Adrenal gland (tissue), 19 donors: ENCODE measurements at places on chromosomes 16 and 17. TPM values are rescaled to one million over a fixed set of nuclear protein-coding genes. Genes with fewer than 3 reads are reported as not detected.

The TRPV2 gene
- polyA plus RNA-seq = 61.7 TPM

The MMP25 gene
- 0.09 TPM for polyA plus RNA-seq

The DNAH17 gene
- 0.08 TPM for polyA plus RNA-seq

GRCh38 chr16:58492735-58493134 lies 7.2 kb upstream of the NDRG4 start:
- H3K27ac ChIP-seq = no peak overlapping the region
- H3K36me3 ChIP-seq = no peaks in the 10 kb centered on the region
- no peak overlapping the region for H3K4me3 ChIP-seq
- H3K27me3 ChIP-seq = no peaks in the 10 kb centered on the region
- peaks cover 39% of the 10 kb centered on the region for H3K4me1 ChIP-seq
- DNase-seq = no peak

DNA sequence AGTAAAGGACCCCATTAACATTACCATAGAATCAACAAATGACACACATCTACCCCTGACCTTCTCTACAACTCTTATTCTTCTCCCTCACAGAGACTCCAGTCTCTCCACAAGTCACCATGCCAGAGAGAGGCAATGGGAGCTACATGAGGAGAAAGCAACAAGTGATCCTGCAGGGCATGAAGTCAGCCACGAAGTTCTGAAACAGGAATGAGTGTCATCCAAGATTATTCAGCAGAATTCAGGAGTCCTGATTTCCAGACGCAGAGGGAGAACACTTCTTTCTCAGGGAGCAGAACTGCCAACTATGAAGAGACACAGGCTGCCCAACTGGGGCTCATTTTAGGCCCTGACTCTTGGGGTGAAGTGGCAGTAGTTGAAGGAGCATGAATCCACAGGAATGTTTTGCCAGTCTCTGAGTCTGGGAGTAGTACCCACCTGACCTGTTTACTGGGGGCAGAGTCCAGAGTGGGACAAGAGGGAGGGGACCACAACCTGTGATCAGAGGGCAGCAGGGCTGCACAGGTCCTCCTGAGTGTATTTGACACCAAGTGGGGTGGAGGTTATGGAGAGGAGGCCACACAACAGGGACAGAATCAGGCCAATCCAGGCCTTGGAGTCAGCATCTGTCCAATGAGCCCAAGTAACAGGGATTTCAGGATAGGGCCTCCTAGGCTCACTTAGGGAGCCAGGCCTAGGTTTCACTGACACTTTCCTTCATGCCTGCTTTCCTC lies 2.4 kb upstream of the MTMR4 start:
- H3K27me3 ChIP-seq = no peaks in the 10 kb centered on the region
- peak overlapping the region; percentile 78 for H3K27ac ChIP-seq
- H3K36me3 ChIP-seq = no peaks in the 10 kb centered on the region
- H3K4me1 ChIP-seq = peaks cover 19% of the 10 kb centered on the region
- DNase-seq = no peak

DNA sequence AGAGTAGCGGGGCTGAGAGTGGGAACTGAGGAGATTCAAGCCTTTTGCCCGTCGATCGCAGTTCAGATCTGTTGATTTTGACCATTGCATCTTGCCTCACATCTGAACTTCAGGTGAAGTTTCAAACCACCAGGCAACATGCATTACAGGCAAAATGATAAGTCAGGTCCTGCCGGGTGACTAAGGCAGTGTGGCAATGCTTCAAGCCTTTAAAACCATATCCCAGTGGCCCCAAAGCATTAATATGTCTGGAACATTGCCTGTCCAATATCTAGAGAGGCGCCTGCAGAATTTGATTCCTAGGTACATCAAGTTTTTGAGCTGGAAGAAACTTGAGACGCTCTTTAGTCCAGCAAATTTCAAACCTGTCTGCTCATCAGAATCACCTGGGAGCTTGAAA lies 502.8 kb downstream of the MAF start:
- no peak for DNase-seq
- H3K36me3 ChIP-seq = no peaks in the 10 kb centered on the region
- no peak overlapping the region for H3K27ac ChIP-seq
- no peaks in the 10 kb centered on the region for H3K4me1 ChIP-seq

GRCh38 chr17:73021771-73022170 lies 70.7 kb downstream of the SLC39A11 start:
- H3K27ac ChIP-seq = no peak overlapping the region
- no peaks in the 10 kb centered on the region for H3K36me3 ChIP-seq
- H3K4me3 ChIP-seq = no peak overlapping the region
- no peaks in the 10 kb centered on the region for H3K4me1 ChIP-seq
- no peaks in the 10 kb centered on the region for H3K27me3 ChIP-seq

GRCh38 chr17:76513306-76513692 lies 12.1 kb upstream of the RHBDF2 start:
- DNase-seq = no peak
- H3K4me1 ChIP-seq = no peaks in the 10 kb centered on the region
- no peaks in the 10 kb centered on the region for H3K27me3 ChIP-seq
- no peak overlapping the region for H3K27ac ChIP-seq
- no peak overlapping the region for H3K4me3 ChIP-seq

DNA sequence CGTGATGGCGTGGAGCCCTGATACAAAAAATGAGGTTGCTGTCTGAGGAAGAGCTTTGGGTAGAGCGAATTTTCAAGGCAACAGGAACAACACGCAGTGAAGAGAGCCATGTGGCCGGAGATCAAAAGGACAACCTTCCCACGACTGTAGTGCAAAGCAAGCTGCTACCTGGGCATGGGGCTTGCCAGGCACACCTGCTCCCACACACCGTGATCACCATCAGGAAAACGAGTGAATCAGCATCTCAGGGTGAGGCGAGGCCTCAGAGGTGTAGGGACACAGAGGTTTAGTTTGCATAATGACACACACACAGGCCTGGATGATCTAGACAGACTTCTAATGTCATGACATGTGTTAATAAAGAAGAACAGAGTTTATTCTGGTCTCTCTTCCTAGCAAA lies 65.7 kb downstream of the PARN start:
- H3K36me3 ChIP-seq = no peaks in the 10 kb centered on the region
- H3K27ac ChIP-seq = peak overlapping the region; percentile 52
- DNase-seq = no peak
- peaks cover 33% of the 10 kb centered on the region for H3K4me1 ChIP-seq
- H3K4me3 ChIP-seq = no peak overlapping the region

DNA sequence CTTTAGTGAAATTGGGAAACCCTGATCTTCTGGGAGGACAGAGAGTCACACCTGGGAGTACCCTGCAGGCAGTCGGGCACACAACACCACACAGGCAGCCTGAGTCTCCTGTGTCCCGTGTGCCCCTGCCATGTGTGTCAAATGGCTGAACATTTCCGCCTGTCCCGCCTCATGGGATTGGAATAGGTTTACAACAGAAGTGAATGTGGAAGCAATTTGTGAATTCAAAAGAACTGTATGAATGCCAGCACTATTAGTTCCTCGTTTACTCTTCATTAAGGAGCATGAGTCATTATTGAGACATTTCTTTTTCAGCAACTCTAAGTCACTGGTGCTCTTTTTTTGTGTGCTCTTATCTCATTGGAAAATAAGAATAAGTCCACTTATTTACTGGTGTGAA lies 226.5 kb downstream of the PMP22 start:
- no peaks in the 10 kb centered on the region for H3K27me3 ChIP-seq
- no peaks in the 10 kb centered on the region for H3K4me1 ChIP-seq
- DNase-seq = no peak
- no peak overlapping the region for H3K4me3 ChIP-seq

- no peaks in the 10 kb centered on the region for H3K27me3 ChIP-seq
- H3K4me3 ChIP-seq = no peak overlapping the region
- DNase-seq = no peak
These were observed 74.6 kb downstream of the SYCE1L start for GRCh38 chr16:77273815-77274214.

GRCh38 chr16:54453871-54454270 lies 167.3 kb upstream of the IRX3 start:
- H3K27ac ChIP-seq = no peak overlapping the region
- H3K36me3 ChIP-seq = no peaks in the 10 kb centered on the region
- DNase-seq = no peak
- H3K27me3 ChIP-seq = no peaks in the 10 kb centered on the region

DNA sequence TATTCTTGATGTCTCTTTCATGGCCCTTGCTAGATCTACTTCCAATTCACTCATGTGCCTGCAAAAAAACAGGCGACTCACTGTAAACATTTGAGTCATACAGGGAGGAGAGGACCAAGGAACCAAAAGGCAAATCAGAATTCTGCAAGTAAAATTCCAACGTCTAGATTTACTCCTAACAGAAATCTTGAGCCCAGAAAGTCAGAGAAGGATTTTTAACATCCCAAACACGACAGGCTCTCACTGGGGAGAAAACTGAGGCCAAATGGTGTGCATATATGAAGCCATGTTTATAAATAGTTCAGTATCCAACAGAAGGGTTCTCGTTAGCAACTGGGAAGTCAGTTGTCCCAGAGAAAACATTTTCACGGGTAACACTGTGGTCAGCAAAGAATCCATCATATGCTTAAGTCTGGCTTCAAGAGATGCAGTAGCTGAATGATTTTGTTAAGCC lies 40.1 kb downstream of the LITAF start:
- no peaks in the 10 kb centered on the region for H3K27me3 ChIP-seq
- H3K4me3 ChIP-seq = no peak overlapping the region
- H3K27ac ChIP-seq = no peak overlapping the region
- peaks cover 27% of the 10 kb centered on the region for H3K36me3 ChIP-seq
- no peak for DNase-seq

GRCh38 chr17:57899391-57899790 lies 49.5 kb upstream of the MRPS23 start:
- H3K27ac ChIP-seq = peak overlapping the region; percentile 29
- DNase-seq = no peak
- H3K36me3 ChIP-seq = no peaks in the 10 kb centered on the region
- H3K4me3 ChIP-seq = no peak overlapping the region

- peaks cover 16% of the 10 kb centered on the region for H3K4me1 ChIP-seq
- no peak for DNase-seq
- H3K36me3 ChIP-seq = no peaks in the 10 kb centered on the region
These were observed 2.6 kb downstream of the HBM start for GRCh38 chr16:168424-168823.

GRCh38 chr16:58548378-58548777 lies 33.1 kb downstream of the SETD6 start:
- no peak overlapping the region for H3K4me3 ChIP-seq
- no peak for DNase-seq
- H3K36me3 ChIP-seq = no peaks in the 10 kb centered on the region
- no peaks in the 10 kb centered on the region for H3K27me3 ChIP-seq
- H3K27ac ChIP-seq = no peak overlapping the region
- no peaks in the 10 kb centered on the region for H3K4me1 ChIP-seq

GRCh38 chr17:60463157-60463835 lies 41.0 kb downstream of the CHCT1 start:
- H3K27me3 ChIP-seq = no peaks in the 10 kb centered on the region
- no peak for DNase-seq
- H3K36me3 ChIP-seq = no peaks in the 10 kb centered on the region
- no peak overlapping the region for H3K4me3 ChIP-seq

DNA sequence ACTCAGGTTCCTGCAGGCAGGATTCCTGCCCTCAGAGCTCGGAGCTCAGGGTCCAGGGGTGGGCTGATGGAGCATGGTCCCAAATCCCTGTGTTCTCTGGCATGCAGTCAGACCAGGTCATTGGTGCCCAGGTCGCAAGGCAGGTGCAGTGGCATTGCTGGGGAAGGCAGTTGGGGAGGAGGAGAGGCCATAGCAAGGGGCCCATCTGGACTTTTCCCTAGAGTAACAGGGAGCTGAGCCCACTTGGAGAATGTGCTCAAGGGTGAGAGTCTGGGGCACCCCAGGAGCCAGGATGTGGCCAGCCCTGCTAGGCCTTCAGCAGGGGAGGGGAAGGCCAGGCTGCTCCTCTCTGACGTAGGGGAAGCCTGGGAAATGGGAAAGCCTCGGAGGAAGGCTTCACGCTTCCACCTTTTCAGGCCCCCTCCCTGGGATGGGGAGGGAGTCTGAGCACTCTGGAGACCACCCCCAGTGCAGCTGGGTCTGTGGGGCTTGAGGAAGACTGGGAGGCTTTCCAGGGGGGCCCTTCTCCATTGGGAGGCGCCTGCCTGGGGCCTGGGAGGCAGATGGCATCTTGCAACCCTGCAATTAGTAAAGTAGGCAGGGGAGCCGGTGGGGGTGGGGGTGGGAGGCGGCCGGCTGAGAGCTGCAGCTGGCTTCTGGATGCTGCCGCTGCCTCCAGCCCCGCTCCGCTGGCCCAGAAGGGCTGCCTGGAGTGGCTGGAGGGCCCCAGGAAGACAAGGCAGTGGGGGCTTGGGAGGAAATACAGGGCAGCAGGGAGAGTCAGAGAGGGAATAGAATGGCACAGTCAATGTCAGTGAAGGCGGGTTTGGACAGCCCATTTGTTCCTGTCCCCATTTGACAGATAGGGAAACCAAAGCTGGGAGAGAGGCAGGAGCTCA lies 21.1 kb upstream of the DOK4 start:
- no peak overlapping the region for H3K27ac ChIP-seq
- DNase-seq = no peak
- no peaks in the 10 kb centered on the region for H3K36me3 ChIP-seq

DNA sequence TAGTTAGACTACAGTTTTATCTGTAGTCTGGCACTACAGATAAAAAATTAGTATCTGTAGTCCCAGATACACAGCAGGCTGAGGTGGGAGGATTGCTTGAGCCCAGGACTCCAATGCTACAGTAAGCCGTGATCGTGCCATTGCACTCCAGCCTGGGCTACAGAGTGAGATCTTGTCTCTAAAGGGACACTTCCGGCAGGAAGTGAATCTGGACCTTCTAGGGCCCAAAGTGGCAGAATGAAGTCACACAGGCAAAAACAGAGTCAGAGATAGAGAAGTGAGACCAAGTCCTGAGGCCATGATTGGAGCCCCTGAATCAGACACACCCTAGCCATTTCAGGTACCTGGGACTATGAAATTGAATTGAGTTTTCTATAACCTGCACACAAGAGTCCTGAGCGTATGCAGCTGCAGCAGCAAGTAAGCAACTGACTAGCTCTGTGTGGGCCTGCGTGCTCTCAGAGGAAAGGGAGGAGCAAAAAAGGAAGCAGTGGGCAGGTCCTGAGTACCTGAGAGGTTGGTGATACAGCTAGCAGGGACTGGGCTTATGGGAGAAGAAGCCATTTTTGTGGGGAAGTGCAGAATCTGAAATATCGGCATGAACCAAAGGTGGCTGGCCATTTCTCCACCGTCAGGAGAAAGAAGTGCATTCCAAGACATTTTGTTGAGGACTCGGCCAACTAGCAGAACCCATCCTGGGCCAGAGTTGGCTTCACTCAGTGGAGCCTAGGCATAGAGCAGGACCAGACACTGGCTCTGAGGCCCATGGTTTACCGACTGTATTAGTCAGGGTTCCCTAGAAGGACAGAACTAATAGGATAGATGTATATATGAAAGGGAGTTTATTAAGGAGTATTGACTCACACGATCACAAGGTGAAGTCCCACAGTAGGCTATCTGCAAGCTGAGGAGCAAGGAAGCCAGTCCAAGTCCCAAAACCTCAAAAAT lies 27.2 kb upstream of the BRD7 start:
- DNase-seq = no peak
- H3K4me3 ChIP-seq = no peak overlapping the region
- no peak overlapping the region for H3K27ac ChIP-seq
